CD14-positive monocyte (primary cell): ENCODE measurements at places on chromosomes 7 and 10. TPM values are rescaled to one million over a fixed set of nuclear protein-coding genes. Genes with fewer than 3 reads are reported as not detected.

DNA sequence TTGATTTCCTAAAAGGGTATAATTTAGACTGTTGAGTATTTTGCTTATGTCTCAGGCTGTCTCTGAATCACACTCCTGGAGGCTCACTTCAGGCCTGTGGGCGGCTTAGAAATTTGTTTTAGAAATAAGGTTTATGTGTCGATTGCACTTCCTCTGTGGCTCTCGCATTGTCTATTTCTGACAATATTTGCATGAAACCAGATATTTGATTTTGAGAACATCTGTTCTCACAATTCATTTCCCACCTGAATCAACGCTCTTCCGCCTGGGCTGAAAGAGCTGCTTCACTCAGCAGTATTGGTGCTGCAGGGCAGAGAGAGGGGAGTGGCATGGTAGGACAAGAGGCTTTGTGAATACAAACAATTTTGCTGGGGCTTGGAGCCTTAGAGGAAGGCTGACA, 262.0 kb downstream of the ADRA2A start:
- no peak for DNase-seq
- H3K27me3 ChIP-seq: no peaks in the 10 kb centered on the region
- no peaks in the 10 kb centered on the region for H3K36me3 ChIP-seq
- H3K4me3 ChIP-seq: no peak overlapping the region

The CFTR gene
- not detected for polyA plus RNA-seq

The CPN1 gene
- polyA plus RNA-seq: not detected in 2 replicates

DNA sequence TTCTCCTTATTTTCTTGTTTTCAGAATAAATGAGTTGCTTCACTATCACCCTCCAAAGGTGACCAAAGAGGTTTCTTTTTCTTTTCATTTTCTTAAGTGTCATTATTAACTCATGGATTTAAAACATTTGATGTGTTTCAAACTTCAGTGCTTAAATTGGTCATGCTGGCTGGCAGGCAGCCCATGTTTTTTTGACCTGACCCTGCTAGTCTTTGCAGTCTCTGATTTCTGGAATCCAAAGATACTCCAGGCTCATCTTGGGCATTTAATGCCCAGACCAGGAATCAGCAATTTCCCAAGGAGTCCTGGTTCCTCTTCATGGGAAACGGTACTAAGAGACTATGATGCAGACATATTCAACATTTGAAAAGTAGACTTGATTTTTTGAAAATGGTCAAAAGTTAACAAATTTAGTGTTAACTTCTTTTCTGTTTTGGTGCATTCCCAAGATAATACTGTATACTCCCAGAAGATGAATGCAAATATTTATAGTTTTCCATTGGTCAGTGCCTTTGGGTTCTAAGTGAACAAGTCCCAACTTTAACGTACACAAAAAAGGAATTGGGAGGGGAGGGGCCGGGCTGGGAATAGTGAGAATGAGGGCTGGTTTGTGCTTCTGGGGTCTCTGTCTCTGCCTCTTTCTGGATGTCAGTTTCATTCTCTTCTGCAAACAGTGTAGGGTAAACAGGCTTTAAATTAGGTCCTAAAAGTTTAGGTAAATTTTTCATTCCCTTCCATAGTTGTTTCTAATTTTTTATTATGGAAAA, 19.8 kb downstream of the NUB1 start:
- H3K4me3 ChIP-seq: no peak overlapping the region
- peaks cover 66% of the 10 kb centered on the region for H3K36me3 ChIP-seq

- no peak overlapping the region for H3K27ac ChIP-seq
- no peak overlapping the region for H3K4me3 ChIP-seq
- H3K4me1 ChIP-seq: no peaks in the 10 kb centered on the region
- H3K27me3 ChIP-seq: no peaks in the 10 kb centered on the region
- no peak for DNase-seq
These were observed 805.1 kb downstream of the TNS3 start for GRCh38 chr7:46776790-46777189.

GRCh38 chr7:1176891-1177373, 16.9 kb upstream of the ZFAND2A start:
- no peak overlapping the region for H3K27ac ChIP-seq
- H3K36me3 ChIP-seq: no peaks in the 10 kb centered on the region
- peaks cover 17% of the 10 kb centered on the region for H3K4me1 ChIP-seq
- no peak overlapping the region for H3K4me3 ChIP-seq
- H3K27me3 ChIP-seq: no peaks in the 10 kb centered on the region
- peak; percentile 46 for DNase-seq

- no peak overlapping the region for H3K27ac ChIP-seq
- no peaks in the 10 kb centered on the region for H3K36me3 ChIP-seq
- no peaks in the 10 kb centered on the region for H3K4me1 ChIP-seq
- DNase-seq: peak; percentile 50
- H3K4me3 ChIP-seq: no peak overlapping the region
These were observed 164.3 kb downstream of the BTAF1 start for GRCh38 chr10:92087750-92088395.

GRCh38 chr7:120512701-120513100, 239.7 kb downstream of the KCND2 start:
- H3K27ac ChIP-seq: no peak overlapping the region
- H3K4me1 ChIP-seq: no peaks in the 10 kb centered on the region
- no peak for DNase-seq
- H3K4me3 ChIP-seq: no peak overlapping the region

DNA sequence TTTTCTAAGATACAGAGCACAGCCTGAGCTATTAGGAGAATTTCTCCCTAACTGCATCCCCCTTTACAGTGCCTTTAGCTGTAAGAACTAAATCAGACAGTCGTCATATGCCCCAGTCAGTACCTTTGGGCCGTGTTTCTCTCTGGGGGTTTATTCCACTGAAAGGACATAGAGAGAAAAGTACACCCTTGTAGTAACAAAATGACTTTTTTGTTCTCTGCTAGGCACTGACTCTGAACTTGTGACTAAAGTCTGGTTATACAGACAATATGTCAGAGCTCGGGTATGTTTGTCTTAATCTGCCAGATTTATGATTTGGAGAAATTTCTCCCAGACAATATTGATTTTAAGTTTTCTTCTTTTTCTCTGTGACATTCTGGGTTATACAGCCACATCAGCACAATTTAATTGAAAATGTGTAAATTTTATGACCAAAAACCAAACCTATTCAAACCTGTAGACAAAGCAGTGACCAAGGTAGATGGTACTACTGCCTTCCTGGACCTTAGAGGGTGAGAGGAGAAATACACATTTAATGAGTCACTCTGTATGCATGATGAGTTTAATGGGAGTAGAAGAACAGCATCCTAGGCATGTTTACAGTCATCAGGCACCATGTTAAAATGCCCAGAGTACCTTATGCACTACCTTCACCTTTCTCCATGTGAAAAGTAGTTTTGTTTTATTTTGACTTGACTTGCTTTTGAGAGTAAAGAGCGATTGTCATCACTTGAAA, 156.1 kb upstream of the PLXDC2 start:
- no peak overlapping the region for H3K4me3 ChIP-seq
- DNase-seq: no peak
- no peak overlapping the region for H3K27ac ChIP-seq
- no peaks in the 10 kb centered on the region for H3K27me3 ChIP-seq
- H3K4me1 ChIP-seq: peaks cover 5% of the 10 kb centered on the region
- H3K36me3 ChIP-seq: no peaks in the 10 kb centered on the region

DNA sequence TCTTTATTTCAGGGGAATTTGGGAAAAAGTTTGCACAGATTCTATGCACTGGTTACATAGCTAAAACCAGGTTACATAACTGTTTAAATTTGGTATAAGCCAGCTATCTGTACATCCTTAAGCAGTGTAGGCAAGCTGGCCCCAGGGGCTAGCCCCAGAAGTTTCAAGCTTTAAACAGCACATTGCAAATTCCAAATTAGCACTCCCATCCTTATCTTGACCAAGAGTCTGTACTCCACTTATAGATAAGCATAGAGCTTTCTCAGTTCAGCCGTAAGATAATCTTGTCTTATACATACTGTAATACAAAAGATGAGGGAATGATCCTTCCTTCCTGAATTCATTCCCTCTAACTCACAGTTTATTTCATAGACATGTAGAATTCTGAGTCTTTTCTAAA, 109.3 kb downstream of the SPAG6 start:
- no peaks in the 10 kb centered on the region for H3K27me3 ChIP-seq
- H3K27ac ChIP-seq: no peak overlapping the region
- no peaks in the 10 kb centered on the region for H3K4me1 ChIP-seq
- no peak for DNase-seq

DNA sequence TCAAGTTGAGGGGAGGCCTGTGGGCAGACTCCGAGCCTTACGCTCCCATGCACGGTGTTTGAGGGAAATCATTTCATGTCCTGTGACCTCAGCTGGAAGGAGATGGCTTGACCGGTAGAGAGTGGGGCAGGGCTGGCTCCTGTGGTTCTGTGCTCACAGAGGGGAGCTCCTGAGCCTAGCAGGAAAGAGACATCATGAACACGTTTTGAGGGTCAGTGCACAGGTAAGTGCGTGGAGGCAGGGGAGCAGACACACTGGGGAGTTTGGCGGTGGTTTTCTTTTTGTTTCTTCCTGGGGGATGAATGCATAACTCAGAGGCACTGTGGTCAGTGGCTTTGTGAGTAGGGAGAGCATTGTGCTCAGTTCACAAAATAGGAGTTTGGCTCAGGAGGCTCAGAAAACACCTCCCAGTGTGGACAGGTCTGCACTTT, 22.5 kb downstream of the ADCY1 start:
- no peak for DNase-seq
- no peak overlapping the region for H3K27ac ChIP-seq
- no peaks in the 10 kb centered on the region for H3K27me3 ChIP-seq
- H3K4me3 ChIP-seq: no peak overlapping the region
- no peaks in the 10 kb centered on the region for H3K36me3 ChIP-seq

DNA sequence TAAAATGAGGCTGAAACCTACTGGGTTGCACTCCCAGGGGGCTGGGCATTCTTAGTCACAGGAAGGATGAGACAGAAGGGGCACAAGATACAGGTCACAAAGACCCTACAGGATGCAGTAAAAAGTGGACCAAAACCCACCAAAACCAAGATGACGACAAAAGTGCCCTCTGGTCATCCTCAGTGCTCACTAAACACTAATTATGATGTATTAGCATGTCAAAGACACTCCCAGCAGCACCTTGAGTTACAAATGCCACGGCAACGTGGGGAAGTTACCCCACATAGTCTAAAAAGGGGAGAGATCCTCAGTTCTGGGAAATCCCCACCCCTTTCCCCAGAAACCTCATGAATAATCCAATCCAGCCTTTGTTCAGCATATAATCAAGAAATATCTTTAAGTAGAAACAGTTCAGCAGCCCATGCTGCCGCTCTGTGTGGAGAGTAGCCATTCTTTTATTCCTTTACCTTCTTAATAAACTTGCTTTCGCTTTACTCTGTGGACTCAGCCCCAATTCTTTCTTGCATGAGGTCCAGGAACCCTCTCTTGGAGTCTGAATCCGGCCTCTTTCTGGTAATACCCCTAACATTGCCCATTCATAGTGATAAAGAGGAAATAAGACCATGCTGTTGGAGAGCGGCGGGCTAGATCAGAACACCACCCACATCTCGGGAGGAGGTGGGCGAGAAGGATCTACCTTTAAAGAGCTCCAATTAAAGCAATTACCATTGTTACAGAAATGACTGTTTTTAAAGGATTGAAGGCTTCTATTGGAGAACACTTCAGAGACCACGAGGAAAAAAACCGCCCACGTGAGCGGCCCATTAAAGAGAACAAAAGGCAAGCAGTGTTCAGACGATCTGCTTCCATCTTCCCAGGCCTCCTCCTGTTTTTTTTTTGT, 170.9 kb downstream of the USP6NL start:
- no peak for DNase-seq
- no peaks in the 10 kb centered on the region for H3K36me3 ChIP-seq
- H3K4me1 ChIP-seq: no peaks in the 10 kb centered on the region
- no peaks in the 10 kb centered on the region for H3K27me3 ChIP-seq

The SNX10 gene
- 250 TPM for polyA plus RNA-seq

The MINDY4 gene
- 0.15 TPM for polyA plus RNA-seq

The ASZ1 gene
- polyA plus RNA-seq: not detected in 2 replicates

The FKBP6 gene
- not detected for polyA plus RNA-seq

The ACSM6 gene
- polyA plus RNA-seq: not detected

The GPR15LG gene
- polyA plus RNA-seq: not detected

- H3K27me3 ChIP-seq: no peaks in the 10 kb centered on the region
- no peaks in the 10 kb centered on the region for H3K36me3 ChIP-seq
- no peak for DNase-seq
- no peak overlapping the region for H3K27ac ChIP-seq
- no peak overlapping the region for H3K4me3 ChIP-seq
These were observed 27.5 kb downstream of the DLG5 start for GRCh38 chr10:77899080-77899477.

The TET1 gene
- polyA plus RNA-seq: 0.01 TPM in 2 replicates

DNA sequence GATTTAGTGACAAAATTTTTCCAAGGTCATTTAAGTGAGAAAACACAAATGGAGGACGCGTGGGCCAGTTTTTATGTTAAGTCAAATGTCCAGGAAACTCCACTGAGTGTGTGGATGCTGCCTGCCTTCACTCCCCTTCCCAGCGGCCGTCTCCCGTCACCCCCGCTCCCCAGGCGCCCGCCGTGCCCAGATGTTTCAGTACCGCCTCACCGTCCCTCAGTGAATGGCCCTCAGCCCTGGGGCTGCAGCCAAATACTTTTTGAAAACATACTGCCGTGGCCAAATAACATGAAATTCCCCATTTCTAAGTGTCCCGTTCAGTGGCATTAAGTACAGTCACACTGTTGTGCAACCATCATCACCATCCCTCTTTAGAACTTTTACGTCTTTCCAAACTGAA, 131.9 kb downstream of the INSYN2A start:
- no peaks in the 10 kb centered on the region for H3K27me3 ChIP-seq
- no peak overlapping the region for H3K4me3 ChIP-seq
- H3K4me1 ChIP-seq: no peaks in the 10 kb centered on the region
- no peaks in the 10 kb centered on the region for H3K36me3 ChIP-seq
- H3K27ac ChIP-seq: no peak overlapping the region

DNA sequence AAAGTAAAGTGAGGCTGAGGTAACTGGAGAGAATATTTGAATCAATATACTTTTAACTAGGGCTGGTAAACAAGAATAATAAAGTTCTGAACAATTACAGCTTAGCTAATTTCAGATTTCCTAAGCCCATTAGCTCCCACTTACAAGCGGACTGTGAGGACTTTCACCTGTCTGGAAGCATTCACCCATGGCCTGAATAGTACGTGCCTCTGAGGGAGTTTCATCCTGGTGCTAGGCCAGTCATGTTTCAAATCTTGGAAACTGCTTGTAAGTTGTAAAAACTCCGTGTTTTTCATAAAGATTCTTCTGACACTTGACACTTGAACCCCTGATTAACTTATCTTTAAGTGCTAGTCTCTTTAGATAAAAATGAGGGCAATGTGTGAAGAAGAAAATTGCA, 975.2 kb upstream of the GHITM start:
- no peak for DNase-seq
- no peak overlapping the region for H3K4me3 ChIP-seq

- H3K27ac ChIP-seq: no peak overlapping the region
- peaks cover 43% of the 10 kb centered on the region for H3K4me1 ChIP-seq
- H3K36me3 ChIP-seq: peaks cover 19% of the 10 kb centered on the region
- no peaks in the 10 kb centered on the region for H3K27me3 ChIP-seq
These were observed 675 bp downstream of the SLC4A2 start for GRCh38 chr7:151060113-151060415.

DNA sequence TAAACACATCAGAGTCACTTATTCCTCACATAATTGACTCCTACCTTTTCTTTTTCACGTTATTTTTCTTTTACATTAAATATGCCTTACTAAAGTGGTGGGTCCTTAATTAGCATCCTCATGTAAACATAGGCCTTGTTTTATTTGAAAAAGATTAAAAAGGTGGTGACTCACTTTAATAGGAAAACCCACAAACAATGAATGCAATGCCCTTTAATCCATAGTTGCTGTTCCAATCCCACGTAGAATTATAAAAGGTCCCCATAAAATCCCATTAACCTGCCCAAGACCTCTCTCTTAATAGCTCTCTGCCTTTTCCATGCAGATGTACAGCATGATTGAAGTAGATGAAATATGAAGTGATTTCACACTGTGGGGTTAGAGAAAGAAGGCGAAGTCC, 32.2 kb downstream of the SLC16A12 start:
- no peaks in the 10 kb centered on the region for H3K36me3 ChIP-seq
- H3K4me1 ChIP-seq: no peaks in the 10 kb centered on the region
- no peak overlapping the region for H3K4me3 ChIP-seq
